ENCODE measurements at places on chromosomes 12 and 14. TPM values are rescaled to one million over a fixed set of nuclear protein-coding genes. Genes with fewer than 3 reads are reported as not detected.

DNA sequence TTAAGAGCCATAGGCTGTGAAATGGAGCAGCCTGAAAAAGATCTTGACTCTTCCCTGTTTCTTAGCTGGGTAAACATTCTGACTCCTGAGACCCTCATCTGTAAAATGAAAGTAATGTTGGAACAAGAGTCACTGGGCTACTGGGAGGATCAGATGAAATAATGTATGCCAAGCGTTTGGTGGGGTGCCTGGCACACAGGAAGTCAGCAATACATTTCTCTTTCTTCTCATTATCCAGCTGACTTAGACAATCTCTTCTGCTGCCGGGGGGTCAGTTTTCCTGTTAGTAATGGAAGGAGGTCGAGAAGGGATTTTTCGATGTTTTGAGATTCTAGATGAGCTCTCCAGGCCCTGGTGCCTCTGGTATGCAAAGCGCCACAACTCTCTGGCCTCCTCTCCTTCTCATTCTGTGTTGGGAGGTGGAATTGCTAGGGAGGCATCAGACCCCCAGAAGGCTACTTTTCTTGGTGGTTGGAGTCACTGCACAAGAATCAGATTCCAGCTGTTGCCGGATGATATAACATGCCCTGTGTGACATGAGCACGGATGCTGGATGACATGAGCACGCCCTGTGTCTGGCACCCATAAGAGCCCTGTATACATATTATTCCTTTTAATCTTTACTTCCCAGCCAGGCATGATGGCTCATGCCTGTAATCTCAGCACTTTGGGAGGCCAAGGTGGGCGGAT, 4.3 kb downstream of the OASL start:
- peaks cover 28% of the 10 kb centered on the region for H3K4me1 ChIP-seq
- no peaks in the 10 kb centered on the region for H3K36me3 ChIP-seq
- no peaks in the 10 kb centered on the region for H3K27me3 ChIP-seq
- H3K4me3 ChIP-seq = no peak overlapping the region

GRCh38 chr12:65631621-65632111, 192.6 kb upstream of the HMGA2 start:
- no peak overlapping the region for H3K4me3 ChIP-seq
- H3K27ac ChIP-seq = no peak overlapping the region
- H3K4me1 ChIP-seq = peaks cover 43% of the 10 kb centered on the region
- peak; percentile 91 for DNase-seq
- no peaks in the 10 kb centered on the region for H3K27me3 ChIP-seq

- H3K4me3 ChIP-seq = no peak overlapping the region
- no peaks in the 10 kb centered on the region for H3K27me3 ChIP-seq
- peak; percentile 12 for DNase-seq
- H3K4me1 ChIP-seq = peaks cover 11% of the 10 kb centered on the region
- peaks cover 6% of the 10 kb centered on the region for H3K36me3 ChIP-seq
Measured at GRCh38 chr12:45833401-45833800, 103.9 kb downstream of the ARID2 start.

DNA sequence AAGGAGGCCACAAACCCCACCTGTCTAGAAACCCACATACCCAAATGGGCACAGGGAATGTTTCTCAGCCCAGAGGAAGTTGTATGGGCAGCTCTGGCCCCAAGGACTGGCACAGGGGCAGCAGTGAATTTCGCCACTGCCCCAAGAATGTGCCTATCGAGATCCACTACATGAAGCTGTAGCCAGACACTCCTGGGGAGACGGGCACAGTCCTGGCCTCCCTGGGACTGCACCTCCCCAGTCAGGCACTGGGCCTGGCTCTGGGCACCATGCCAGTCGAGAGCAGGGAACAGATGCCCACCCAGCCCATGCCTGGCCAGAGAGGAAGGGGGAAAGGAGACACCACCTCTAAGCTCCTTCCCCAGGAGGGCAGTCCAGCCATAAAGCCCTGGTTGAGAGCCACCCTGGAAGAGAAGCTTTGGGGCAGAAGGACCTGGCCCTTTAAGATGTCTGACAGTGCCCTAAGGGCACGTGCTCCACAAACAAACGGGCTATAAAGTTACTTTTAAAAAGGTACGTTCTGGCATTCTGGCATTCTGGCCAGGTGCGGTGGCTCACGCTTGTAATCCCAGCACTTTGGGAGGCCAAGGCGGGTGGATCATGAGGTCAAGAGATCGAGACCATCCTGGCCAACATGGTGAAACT, 8.4 kb downstream of the ADCY6 start:
- H3K4me3 ChIP-seq = no peak overlapping the region
- H3K36me3 ChIP-seq = peaks cover 12% of the 10 kb centered on the region
- no peak for DNase-seq
- no peak overlapping the region for H3K27ac ChIP-seq
- no peaks in the 10 kb centered on the region for H3K4me1 ChIP-seq

DNA sequence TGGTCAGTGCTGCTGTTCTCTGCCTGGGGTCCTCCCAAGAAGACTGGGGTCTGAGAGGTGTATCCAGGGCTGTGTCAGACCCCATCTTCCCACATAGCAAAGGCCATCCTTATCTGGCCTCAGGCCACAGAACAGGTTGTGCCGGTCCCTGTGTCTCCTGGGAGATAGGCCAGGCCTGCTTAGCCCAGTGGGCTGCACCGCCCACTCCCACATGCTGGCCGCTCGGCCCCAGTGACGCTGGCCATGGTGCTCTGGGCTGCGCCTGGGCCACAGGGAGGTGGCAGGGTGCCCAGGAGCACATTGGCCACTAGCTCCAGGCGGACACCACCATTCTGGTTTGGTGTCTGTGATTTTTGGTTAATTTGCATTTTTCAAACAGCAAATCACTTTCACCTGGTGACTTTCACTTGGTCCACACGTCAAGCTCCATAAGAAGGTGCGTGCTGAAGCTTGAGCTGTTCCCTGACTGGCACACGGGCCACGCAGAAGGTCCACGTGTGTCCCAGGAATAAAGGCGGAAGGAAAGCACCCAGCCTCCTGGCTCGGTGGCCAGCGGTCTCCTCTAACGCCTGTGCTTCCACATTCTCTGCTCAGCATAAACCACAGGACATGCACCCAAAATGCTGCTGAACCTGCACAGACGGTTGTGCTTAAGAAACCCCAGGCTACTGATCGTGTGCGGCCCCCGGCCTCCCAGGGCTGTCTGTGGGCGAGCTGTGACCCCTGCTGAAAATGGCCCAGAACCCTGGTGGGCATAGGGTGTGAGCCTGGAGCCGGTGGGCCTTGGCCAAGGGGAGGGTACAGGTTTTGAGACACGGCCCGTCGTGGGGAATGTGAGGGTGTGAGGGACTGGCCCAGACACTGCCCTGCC, 4.6 kb downstream of the FBRSL1 start:
- peaks cover 47% of the 10 kb centered on the region for H3K4me1 ChIP-seq
- H3K27me3 ChIP-seq = no peaks in the 10 kb centered on the region
- peak overlapping the region; percentile 5 for H3K4me3 ChIP-seq
- no peaks in the 10 kb centered on the region for H3K36me3 ChIP-seq
- no peak overlapping the region for H3K27ac ChIP-seq

- H3K4me3 ChIP-seq = no peak overlapping the region
- no peak for DNase-seq
- no peaks in the 10 kb centered on the region for H3K4me1 ChIP-seq
- H3K36me3 ChIP-seq = no peaks in the 10 kb centered on the region
Measured at GRCh38 chr12:108371801-108372344, 32.8 kb upstream of the CMKLR1 start.

- H3K27ac ChIP-seq = no peak within 1 kb of the TSS
- no peak for DNase-seq
- H3K4me3 ChIP-seq = no peak within 1 kb of the TSS
- H3K27me3 ChIP-seq = no peaks in the 10 kb centered on the region
- H3K36me3 ChIP-seq = no peaks in the 10 kb centered on the region
Measured at GRCh38 chr12:90954921-90955320, at the start of gene CCER1. CCER1 (minus strand) TSS chr12:90955176; CDS start chr12:90954742, 434 bp downstream.

GRCh38 chr12:94566345-94566744, 84.0 kb downstream of the TMCC3 start:
- no peak overlapping the region for H3K4me3 ChIP-seq
- no peak overlapping the region for H3K27ac ChIP-seq
- H3K27me3 ChIP-seq = no peaks in the 10 kb centered on the region
- DNase-seq = no peak
- no peaks in the 10 kb centered on the region for H3K36me3 ChIP-seq

GRCh38 chr12:4281173-4281654, 7.7 kb downstream of the CCND2 start:
- no peaks in the 10 kb centered on the region for H3K36me3 ChIP-seq
- no peak overlapping the region for H3K27ac ChIP-seq
- H3K4me1 ChIP-seq = peaks cover 20% of the 10 kb centered on the region
- peaks cover 49% of the 10 kb centered on the region for H3K27me3 ChIP-seq
- DNase-seq = no peak

- no peak overlapping the region for H3K4me3 ChIP-seq
- no peak overlapping the region for H3K27ac ChIP-seq
- DNase-seq = peak; percentile 13
- 0 out of 3 replicates have a peak, but pooled peaks cover 11% of the 10 kb centered on the region for H3K36me3 ChIP-seq
- no peaks in the 10 kb centered on the region for H3K27me3 ChIP-seq
Measured at GRCh38 chr14:50335389-50335788, 23.3 kb downstream of the DMAC2L start.

DNA sequence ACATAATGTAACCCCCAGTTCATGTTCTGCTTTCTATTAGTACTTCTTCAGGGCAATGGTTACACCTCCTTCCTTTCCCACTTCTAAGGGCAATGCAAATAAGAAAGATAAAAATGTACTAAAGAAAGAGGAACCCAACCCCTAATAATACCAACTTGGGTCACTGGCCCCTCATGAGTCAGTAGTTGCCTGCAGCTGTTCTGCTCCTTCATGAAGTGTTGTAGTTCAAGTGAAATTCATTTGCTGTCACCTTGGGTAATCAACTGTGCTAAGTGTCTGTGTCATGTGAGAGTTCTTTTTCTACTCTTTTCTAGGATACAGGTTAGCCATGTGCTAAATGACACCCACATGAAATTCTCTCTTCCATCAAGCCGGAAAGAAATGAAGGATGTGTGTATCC, 91.8 kb downstream of the PLXNC1 start:
- no peak overlapping the region for H3K27ac ChIP-seq
- no peaks in the 10 kb centered on the region for H3K4me1 ChIP-seq
- no peak overlapping the region for H3K4me3 ChIP-seq

DNA sequence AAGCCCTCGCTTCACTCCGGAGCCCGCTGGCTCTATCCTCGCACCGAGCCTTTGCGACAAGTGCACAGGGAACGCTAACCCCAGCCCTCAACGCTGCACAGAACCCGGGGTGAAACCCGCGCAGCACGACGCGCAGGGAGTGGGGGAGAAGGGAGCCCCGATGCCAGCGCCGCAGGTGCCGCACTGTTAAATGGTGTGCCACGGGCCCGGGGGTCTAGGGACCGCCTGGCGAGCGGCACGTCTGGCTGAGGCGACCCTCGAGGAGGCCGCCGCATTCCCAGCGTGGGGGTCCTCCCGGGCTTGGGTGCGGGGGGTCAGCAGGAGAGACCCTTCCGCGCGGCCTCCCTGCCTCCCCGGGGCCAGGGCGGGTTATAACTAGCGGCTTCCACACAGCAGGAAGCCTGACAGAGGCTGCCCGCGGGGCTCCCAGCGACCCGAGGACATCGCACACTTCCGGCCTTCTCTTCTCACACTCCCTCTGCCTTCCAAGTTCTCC, 23.8 kb upstream of the LRTM2 start:
- DNase-seq = no peak
- no peaks in the 10 kb centered on the region for H3K27me3 ChIP-seq
- peaks cover 15% of the 10 kb centered on the region for H3K4me1 ChIP-seq
- H3K4me3 ChIP-seq = 0 out of 2 replicates have a peak overlapping the region, but pooled peaks have one; percentile 56
- H3K36me3 ChIP-seq = no peaks in the 10 kb centered on the region

DNA sequence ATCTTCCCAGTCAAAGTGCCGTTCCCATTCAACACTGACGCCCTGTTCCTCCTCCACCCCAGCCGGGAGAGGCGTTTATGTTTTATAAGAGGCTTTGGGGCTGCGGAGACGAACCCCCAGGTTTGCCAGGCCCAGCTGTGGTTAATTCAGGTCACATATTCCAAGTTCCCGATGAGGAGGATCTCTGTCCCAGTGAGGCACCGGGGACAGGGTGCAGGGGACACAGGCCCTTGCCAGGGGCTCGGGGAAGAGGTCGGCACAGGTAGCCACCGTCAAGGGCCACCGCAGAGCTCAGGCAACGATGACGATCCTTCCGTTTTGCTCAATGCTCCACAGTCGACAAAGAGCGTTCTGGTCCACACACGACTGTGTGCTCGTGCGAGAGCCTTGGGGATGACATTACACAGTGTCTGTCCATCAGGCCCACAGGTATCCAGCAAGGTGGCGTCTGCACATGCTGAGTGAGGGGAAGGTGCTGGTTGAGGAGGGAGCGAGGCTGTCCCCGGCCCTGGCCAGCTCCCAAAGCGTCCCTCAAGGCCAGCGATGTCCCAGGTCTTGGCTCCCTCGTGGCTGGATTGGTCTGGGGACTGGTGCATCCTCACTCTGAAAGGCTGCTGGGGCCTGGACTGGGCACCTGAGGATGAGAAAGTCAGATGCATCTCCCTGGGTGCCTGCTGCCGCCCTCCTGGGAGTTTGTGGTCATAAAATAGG, 189.2 kb upstream of the C14orf180 start:
- H3K27me3 ChIP-seq = peaks cover 23% of the 10 kb centered on the region
- no peak overlapping the region for H3K4me3 ChIP-seq
- no peak overlapping the region for H3K27ac ChIP-seq
- H3K36me3 ChIP-seq = no peaks in the 10 kb centered on the region

- H3K4me3 ChIP-seq = no peak overlapping the region
- H3K27me3 ChIP-seq = no peaks in the 10 kb centered on the region
- no peak for DNase-seq
- peaks cover 2% of the 10 kb centered on the region for H3K4me1 ChIP-seq
Measured at GRCh38 chr14:90630171-90630806, 185.9 kb downstream of the TTC7B start.

DNA sequence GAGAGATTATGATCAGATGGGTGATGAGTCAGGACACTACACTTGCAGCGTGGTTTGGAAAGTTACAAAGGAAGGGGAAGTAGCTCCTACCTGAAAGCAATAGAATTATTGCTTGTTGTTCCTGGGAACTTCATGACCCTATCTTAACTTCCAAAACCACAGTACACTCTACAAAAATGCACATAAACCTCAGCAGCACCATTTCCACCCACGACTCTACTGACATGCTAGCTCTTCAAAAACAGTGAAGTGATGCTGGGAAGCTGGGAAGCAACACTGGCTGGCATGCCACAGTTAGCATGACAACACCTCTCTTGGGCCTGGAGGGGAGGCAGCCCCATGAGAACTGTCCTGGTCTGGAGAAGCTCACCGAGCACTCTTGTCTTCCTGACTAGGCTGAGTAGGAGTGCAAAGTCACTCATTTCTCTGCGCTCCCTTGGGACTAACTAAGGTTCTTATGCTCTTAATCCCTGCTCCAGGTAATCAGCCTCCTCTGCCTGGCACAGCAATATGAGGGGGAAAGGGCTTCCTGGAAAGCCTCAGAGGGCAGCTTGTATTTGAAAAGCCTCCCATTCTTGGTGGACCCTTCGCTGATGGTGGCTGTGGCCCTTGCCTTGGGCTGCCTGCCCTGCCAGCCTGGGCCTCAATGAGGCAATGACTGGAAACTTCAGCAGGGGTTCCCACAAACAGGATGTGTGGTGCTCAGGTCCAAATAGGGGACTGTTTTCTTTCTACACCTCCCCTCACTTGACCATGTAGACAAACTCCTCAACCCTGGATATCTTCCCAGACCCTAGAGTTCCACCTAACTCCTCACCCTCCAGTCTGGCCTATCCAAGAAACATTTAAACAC, 1.2 kb downstream of the KRT3 start:
- no peak for DNase-seq
- peaks cover 33% of the 10 kb centered on the region for H3K27me3 ChIP-seq
- no peaks in the 10 kb centered on the region for H3K4me1 ChIP-seq
- no peak overlapping the region for H3K4me3 ChIP-seq
- H3K36me3 ChIP-seq = no peaks in the 10 kb centered on the region

ZC3H10 gene
- total RNA-seq = 2.3 TPM

OTOGL gene
- total RNA-seq = not detected

RHOJ gene
- total RNA-seq = 0.49 TPM

TMEM132C gene
- total RNA-seq = not detected

SPTSSA gene
- 19.1 TPM for total RNA-seq

SLC7A8 gene
- total RNA-seq = not detected

Data from HepG2 (cell line).